ENCODE measurements at places on chromosomes 16 and 17.

DNA sequence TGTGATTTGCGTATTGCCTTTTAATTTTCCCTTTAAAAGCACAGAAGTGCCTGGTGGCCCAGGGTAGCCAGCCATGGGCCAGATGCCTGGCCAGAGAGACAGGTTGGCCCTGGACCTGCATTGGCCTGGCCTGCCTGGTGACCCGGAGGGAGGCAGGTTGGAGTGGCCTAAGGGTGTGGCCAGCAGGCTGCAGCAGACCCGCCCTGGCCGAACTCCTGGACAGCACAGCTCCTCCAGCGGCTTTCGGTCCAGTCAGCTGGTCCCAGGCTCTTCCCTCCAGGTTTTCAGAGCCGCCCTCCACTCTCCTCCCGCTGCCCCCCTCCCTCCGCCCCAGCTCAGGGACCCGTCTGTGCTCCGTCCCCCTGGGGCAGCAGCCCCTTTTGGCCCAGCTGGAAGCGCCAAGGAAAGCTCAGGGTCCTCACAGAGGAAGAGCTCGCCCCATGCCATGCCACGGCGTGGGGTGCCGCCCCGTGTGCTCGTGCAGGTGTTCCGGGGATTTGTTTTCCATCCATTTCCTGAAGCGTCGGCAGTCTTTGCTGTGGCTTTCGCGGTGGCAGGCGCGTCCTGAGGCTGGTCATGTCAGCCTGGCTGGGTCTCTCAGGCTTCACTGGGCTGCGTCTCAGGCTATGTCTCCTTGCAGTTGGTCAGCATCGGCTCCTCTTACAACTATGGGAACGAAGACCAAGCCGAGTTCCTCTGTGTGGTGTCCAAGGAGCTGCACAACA is 18.1 kb downstream of the PRSS27 start:
- no peak for DNase-seq

GRCh38 chr17:72382971-72383722 is 262.3 kb downstream of the SOX9 start:
- no peak for DNase-seq

GRCh38 chr16:4659363-4660353 is 33.7 kb upstream of the NUDT16L1 start:
- no peak for DNase-seq

DNA sequence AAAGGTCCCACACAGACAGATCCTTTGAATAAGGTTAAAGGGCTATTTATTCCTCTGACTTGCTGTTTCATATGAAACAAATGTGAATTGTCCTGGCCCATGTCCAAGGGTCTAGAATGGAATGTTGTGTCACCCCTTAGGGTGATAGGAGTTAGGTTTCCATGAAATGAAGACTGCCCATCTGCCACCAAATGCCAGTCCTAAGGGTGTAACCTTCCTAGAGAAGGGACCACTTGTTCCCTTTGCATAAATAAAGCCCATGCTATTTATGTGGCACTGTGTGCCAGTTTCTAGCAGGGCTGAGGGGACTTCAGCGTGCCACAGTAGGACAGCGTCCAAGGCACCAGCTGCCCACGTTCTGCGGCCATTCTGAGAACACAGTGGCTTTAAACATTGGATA is 171.3 kb downstream of the ABCA8 start:
- no peak for DNase-seq

DNA sequence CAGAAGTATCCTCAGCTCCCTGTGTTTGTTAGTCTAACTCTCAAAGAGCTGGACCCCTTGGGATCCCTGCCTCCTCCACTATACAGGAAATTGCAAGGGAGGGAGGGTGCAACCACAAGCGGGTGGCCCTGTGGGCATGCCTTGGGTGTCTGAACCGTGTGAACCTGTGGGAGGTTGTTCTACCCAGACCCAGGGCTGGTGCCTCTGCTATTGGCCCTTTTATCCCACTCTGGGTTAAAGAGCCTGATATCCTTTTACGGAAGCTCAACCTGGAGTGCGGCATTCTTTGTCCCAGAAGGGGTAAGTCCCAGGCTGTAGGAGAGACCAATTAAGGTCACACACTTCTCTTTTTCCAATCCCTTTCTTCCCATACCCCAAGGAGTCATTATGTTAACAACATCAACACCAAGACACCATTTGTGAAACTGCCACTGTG is 53.4 kb downstream of the ARSG start:
- DNase-seq, result no peak

DNA sequence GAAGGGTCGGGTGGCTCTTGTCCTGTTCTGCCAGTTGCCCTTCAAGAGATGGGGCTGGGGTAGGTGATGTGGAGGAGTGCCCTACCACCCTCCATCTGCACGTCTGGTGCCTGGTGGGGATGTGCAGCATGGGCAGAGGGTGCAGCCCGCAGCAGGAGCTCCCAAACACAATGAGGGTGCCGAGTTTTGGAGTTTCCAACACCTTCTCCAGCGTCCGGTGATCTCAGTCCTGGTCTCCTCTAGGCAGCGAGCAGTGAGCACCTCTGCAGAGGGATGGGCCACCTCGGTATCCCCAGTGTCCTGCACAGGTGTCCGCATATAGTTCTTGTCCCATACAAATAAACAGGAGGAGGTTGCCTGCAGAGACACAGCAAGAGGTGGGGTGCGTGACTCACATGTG is 136.0 kb downstream of the ENGASE start:
- no peak for DNase-seq

DNA sequence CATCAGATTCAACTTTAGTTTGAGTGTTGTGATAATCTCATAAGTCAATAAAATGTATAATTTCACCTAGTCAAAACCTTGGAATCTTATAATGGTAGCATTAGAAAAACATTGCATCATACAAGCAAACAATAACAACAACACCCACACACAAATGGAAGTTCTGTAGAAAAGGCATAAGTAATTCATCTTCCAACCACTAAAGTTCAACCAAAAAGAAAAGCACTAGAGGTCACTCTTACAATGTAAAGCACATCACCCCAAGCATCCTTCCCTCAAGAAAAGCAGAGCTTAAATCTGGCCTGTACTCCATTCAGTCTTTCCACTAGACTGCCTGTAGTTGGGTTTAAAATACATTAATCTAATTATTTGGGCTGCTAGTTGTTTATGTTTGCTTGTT is 1.8 kb downstream of the CNTNAP4 start:
- DNase-seq, result no peak

GRCh38 chr17:78461799-78462053 is 83.3 kb downstream of the PGS1 start:
- DNase-seq, result no peak

DNA sequence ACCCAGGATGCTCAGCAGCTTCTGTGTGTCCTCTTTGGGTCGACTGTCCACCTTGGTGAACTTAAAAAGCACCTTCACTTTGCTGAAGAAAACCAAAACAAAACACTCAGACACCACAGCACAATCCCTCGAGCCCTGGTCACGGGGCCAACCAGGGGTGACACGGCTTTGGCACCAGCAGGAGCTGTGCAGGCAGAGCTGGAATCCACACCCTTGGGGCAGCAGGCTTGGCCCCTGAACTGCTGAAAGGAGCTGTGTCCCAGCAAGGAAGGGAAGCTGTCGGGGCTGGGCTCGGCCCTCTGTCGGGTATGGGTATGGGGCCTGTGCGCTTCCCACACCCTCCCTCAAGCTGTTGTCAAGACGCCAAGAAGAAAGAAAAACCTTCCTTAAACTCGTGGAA is 7.6 kb upstream of the PLD6 start:
- no peak for DNase-seq

GRCh38 chr16:11039726-11040125 is 95.4 kb downstream of the CLEC16A start:
- DNase-seq, result no peak

DNA sequence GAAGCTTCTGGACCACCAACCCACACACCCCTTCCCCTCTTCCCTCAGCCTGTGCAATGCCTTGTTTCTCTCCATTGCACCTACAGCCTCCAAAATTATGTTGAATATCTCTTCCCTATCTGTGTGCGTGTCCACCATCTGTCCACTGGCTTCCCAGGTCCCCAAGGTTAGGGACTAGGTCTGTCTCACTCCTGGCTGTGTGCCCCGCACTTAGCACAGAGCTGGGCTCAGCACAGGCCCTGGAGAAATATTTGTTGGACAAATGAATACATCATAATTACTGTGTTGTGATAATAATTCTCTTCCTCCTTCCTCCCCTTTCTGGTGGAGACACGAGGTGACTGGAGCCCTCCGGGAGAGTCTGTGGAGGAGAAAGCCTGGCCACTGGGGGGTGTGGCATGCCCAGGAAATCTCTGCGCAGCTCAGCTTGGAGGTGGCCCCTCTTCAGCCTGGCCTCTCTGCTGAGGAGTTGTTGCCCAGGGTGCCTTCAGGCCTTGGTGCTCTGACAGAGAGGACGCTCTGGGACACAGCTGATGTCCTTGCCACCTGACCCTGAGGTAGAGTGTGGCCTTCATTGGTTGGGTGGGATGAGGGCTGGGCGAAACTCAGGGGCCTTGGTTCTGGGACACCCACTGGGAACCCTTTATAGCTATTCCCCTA is 3.3 kb upstream of the BRD7 start:
- DNase-seq, result peak; percentile 54

DNA sequence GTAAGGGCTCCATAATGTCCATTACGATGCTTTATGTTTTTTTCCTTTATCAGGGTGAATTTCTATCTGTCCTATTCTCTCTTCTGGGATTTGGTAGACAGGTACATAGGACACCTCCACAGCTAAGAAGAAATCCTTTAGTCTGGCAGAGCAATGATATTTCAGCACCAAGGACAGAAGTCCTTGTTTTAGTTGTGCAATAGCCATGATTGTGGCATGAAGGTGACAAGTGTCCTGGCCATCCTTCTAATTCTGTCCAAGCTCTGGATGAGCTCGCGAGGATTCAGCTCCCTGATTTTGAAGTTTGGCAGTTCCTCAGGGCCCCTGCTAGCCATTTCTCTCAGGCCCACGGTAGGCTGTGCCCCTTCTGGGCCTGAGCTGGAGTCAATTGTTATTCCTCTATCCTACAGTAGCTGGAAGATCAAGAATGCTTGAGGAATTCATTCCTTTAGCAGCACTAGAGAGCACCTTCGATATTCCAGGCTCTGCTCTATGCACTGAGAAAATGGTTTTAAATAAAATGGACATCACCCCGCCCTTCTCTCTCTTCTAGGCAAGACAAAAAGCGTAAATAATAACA is 320.8 kb downstream of the XYLT1 start:
- DNase-seq, result no peak

DNA sequence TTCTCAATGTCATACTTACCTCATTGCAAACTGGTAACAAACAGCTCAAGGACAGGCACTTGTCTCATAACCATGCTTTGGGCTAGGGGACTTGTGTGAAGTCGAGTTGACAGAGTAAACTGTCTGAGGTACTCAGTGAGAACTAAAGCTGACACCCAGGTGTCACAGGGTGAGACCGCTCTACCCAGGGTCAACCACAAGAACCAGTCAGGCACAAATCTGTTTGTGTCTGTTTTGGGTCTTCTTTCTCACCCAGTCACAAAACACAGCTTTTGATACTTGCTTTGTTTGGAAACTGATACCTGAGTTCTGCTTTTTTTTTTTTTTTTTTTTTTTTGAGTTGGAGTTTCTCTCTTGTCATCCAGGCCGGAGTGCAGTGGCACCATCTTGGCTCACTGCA is 161.1 kb downstream of the STX8 start:
- no peak for DNase-seq

GRCh38 chr17:50137042-50137441 is 7.1 kb upstream of the SAMD14 start:
- no peak for DNase-seq

DNA sequence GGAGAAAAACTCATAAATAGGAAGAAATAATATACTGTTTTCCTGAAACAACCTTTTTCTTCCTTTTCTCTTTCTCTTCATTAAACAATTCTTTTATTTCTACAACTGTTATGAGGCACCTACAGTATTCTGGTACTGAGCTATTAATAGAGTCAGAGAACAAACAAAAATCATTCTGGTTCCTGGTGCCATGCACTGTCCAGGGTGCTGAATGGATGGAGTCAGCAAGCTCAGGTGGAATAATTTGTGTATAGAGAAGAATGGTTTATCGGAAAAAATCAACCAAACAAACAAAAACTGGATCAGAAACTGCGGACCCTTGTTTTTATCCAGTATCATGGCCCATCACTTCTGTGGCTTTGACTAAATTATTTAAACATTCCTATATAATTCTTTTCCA is 430.3 kb upstream of the GOT2 start:
- peak; percentile 11 for DNase-seq

DNA sequence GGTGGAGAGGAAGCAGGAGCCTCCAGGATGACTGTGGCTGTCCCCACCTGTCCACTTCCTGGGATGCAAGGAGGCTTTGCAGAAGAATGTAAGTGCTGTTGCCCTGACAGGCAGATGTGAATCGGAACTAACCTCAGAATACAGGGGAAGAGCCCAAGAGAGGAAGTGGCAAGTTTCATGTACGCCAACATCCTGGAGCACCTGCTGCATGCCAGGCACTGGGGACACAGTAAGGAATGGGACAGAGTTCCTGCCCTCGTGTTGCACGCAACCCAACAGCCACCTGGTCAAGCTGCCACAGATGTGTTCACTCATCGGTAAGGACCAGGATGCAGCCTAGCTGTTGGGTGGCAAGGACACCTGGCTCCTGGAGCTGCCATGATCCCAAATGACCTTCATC is 98.6 kb upstream of the RPL38 start:
- DNase-seq, result no peak

GRCh38 chr16:47958726-47959125 is 197.1 kb downstream of the ABCC12 start:
- no peak for DNase-seq

GRCh38 chr16:9428355-9429005 is 337.0 kb downstream of the HAPSTR1 start:
- no peak for DNase-seq

DNA sequence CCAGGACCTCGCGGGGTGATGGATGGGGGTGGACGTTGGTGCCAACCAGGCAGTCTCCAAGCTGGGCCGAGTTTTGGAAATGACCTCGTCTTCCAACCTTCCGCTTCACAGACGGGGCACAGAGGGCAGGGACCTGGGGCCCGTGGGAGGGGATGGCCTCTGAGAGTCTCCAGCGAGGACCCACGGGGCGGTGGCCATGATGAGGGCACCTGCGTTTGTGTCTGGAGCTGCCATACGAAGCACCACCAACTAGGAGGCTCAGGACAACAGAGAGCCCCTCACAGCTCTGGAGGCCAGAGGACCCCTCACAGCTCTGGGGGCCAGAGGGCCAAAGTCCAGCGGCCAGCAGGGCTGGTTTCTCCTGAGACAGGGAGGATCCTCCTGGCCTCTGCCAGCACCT is 26.5 kb downstream of the SOX8 start:
- DNase-seq, result no peak

- DNase-seq, result no peak
These were observed 331.3 kb upstream of the EEF2KMT start for GRCh38 chr16:5428932-5429331.

- DNase-seq, result no peak
These were observed 39.4 kb downstream of the PLCG2 start for GRCh38 chr16:81818568-81818896.

- DNase-seq, result no peak
These were observed 46.8 kb upstream of the PSMD7 start for GRCh38 chr16:74249846-74250245.

- DNase-seq, result no peak
These were observed 238.1 kb downstream of the MRTFB start for GRCh38 chr16:14309001-14309886.

GRCh38 chr16:88560714-88561484 is 9.3 kb upstream of the ZC3H18 start:
- no peak for DNase-seq
